ENCODE measurements at places on chromosomes 12 and 14.

DNA sequence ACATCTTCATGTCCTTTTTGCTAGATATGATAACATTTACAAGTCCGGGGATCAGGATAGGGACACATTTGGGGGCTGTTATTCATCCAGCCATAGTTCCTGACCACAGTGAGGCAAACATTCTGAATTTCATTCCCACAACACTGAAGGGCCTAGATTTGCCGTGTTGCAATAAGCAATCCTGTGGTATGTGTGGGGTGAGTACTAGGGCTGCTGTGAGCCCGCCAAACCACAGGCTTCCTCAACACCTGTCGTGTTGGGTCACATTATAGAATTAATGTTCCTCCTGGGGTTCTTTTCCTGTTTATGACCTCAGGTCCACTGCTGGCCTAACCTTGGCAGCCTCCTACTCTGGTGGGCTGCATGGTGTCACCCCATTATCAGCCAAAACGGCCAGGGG is 119.2 kb downstream of the TBC1D30 start:
- no peak for DNase-seq

- DNase-seq: no peak
Measured at GRCh38 chr14:104957146-104958113, 20.7 kb downstream of the AHNAK2 start.

DNA sequence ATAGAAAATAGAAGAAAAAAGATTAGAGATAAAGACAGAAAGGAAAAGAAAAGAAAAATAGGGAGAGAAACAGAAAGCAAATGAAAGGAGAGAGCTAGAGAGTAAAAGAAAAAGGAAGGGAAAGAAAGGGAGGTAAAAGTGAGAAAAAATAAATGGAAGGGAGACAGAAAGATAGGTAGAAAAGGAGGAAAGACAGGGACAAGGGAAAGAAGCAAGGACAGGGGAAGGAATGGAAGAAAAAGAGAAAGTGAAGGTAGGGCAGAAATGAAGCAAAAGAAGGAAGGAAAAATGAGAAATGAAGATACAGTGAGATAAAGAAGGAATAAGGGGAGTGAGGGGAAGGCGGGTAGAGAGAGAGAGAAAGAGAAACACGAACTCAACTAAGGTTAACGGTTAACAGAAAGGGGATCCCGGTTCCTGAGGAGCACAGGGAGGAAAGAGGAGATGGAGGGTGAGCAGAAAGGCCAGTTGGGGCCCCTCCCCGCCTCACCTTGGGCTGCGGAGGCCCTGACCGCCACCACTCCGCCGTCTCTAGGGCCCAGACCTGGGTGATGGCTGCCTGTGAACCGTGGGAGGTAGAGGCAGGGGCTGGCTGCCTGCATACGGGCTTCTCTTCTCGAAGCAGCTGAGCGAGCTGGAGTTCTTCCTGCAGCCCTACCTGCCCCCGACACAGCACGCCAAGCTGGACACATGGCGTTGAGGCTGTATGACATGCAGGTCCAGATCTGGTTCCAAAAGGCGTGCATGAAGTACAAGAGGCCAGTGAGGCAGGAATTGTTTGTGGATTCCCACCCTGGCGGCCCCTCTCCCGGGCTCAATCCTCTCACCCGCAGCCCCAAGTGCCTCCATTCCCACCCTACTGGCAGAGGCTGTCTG is 59.5 kb downstream of the SMUG1 start:
- no peak for DNase-seq

DNA sequence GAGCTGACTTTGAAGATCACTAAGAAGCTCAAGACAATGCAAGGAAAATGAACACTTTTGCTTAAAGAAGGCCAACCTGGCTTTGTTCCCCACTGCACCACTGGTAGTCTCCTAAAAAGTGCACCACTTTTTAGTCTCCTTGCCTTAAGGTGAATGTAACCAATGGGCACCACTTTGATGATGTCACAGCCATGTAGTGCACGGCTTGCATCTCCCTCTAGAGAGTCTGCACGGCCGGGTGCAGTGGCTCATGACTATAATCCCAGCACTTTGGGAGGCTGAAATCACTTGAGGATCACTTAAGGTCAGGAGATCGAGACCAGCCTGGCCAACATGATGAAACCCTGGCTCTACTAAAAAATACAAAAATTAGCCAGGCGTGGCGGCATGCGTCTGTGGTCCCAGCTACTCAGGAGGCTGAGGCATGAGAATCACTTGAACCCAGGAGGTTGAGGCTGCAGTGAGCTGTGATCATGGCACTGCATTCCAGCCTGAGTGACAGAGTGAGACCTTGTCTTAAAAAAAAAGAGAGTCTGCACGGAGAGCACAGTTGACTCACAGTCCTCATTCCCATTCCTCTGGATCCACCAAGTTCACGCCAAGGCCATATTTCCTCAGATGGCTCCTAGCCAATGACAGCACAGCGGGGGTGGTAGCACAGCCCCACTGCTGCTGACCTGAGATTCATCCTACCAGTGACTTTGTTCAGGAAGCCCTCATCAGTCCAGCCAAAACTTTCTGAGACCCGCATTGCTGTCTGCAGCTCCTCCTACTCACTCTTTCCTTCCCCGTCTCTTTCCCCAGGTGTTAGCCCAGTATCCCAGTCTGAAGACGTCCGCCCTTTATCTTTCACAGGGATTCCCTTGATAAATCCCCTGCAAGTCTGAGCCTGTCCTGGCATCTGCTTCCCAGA is 16.5 kb upstream of the IFT81 start:
- DNase-seq: no peak

DNA sequence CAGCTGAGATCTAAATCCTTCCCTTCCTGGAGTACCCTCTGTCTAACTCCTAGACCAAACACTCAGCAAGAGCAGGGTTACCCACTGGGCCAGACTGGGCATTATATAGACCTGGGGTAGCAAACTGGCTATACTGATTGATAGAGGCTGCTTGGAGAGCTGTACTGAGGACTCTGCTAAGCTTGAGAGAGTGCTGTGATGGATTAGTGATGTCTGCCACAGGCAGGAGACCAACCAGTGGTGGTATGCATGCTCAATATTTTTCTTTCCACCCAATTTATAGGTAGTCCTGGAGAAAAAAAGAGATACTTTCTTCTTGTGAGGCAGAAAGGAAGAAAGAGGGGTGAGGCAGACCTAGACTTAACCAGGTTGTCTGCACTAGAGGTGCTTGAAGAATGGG is 33.3 kb downstream of the DTX1 start:
- no peak for DNase-seq
